ENCODE measurements at places on chromosomes 4 and X. TPM values are rescaled to one million over a fixed set of nuclear protein-coding genes. Genes with fewer than 3 reads are reported as not detected.

GRCh38 chrX:71067712-71068043, 456 bp downstream of the SNX12 start:
- peak overlapping the region; percentile 78 for H3K27ac ChIP-seq
- H3K27me3 ChIP-seq, result no peaks in the 10 kb centered on the region
- no peak for DNase-seq
- H3K4me3 ChIP-seq, result peak overlapping the region; percentile 62
- H3K4me1 ChIP-seq, result no peaks in the 10 kb centered on the region
- no peaks in the 10 kb centered on the region for H3K36me3 ChIP-seq

VCX2 gene
- not detected for total RNA-seq

GRCh38 chr4:52910115-52910514, 48.0 kb downstream of the RASL11B start:
- DNase-seq, result no peak
- H3K36me3 ChIP-seq, result no peaks in the 10 kb centered on the region
- no peaks in the 10 kb centered on the region for H3K27me3 ChIP-seq
- no peak overlapping the region for H3K4me3 ChIP-seq
- no peak overlapping the region for H3K27ac ChIP-seq

DNA sequence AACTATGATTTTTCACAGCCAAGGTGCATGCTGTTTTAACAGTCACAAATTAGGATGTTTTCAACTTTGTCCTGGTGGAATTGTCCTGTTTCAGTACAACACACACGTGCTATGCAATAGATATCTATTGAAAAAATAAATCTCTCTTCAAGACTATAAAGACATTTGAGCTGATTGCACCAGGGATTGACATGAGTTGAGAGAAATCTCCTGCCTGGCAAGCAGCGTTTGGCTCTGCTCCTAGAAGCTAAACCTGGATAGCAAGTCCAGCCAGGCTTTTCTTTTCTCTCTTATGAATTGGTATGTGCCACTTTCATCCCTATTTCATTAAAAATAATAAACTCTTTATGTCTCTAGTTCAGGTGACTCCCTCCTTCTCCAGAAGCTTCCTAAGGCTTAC, 16.6 kb upstream of the NPNT start:
- H3K4me3 ChIP-seq, result no peak overlapping the region
- DNase-seq, result no peak
- no peaks in the 10 kb centered on the region for H3K36me3 ChIP-seq
- no peaks in the 10 kb centered on the region for H3K27me3 ChIP-seq
- no peaks in the 10 kb centered on the region for H3K4me1 ChIP-seq

DNA sequence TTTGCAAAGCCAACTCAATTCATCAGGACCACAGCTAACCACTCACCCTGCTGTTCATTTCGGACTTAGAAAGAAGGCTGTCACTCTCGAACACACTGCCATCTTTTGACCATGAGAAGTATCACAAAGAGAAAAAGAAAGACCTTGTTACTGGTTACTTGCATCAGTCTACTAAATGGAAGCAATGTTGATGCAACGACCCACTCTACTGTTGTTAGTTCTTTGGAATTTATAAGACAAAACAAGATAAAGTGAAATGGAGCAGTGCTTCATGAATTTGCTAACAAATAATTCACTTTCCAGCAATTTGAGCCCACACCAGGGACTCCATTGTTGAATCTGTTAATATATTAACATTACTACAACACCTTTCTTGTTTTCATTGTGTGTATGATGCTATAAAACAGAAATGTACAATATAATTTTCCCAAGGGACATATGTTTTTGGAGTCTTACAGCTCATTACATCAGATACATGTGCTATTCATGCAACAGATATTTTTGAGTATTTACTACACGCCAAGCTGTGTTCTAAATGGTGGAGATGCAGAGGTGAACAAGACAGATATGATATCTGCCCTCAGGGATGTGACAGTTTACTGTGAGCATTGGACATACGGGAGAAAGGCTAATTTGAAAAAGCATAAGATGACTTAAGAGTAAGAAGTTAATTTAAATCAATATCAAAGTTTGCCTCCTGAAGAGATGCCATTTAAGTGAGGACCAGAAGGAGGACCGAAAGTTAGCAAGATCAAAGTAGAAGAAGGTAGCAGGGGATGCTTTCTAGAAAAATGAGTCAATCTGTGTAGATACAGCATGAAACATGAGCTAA, 87.2 kb downstream of the AREG start:
- H3K27ac ChIP-seq, result no peak overlapping the region
- no peaks in the 10 kb centered on the region for H3K4me1 ChIP-seq
- H3K4me3 ChIP-seq, result no peak overlapping the region
- no peaks in the 10 kb centered on the region for H3K27me3 ChIP-seq

GRCh38 chr4:169619518-169619957, 840 bp upstream of the CLCN3 start:
- peak overlapping the region; percentile 68 for H3K4me3 ChIP-seq
- no peak for DNase-seq
- peaks cover 31% of the 10 kb centered on the region for H3K4me1 ChIP-seq
- no peaks in the 10 kb centered on the region for H3K36me3 ChIP-seq
- no peaks in the 10 kb centered on the region for H3K27me3 ChIP-seq

DNA sequence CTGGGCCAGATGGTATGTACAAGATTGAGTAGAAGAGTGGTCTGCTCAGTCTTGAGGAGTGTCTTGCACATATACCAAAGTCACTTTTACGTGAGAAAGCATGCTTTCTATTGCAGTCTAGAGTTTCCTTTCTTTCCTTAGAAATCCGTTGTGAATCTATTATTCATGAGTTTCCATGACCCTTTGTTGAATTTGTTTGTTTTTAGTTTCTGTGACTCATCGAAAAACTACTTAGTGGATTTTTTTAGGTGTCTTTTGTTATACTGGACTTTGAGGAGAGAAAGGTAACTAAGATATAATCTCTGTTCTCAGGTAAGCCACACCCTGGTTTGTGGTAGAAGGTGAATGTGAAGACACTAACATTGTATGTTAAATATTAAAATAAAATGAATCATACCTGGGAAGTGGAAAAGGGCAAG, 23.0 kb downstream of the GALNT7 start:
- no peaks in the 10 kb centered on the region for H3K27me3 ChIP-seq
- H3K27ac ChIP-seq, result no peak overlapping the region
- no peaks in the 10 kb centered on the region for H3K36me3 ChIP-seq
- no peak overlapping the region for H3K4me3 ChIP-seq

GAGE12E gene
- total RNA-seq, result not detected

- no peak overlapping the region for H3K27ac ChIP-seq
- DNase-seq, result no peak
- H3K4me1 ChIP-seq, result no peaks in the 10 kb centered on the region
- H3K36me3 ChIP-seq, result no peaks in the 10 kb centered on the region
Measured at GRCh38 chr4:43586813-43587212, 694.3 kb downstream of the GRXCR1 start.

CSAG3 gene
- total RNA-seq, result not detected

- no peak overlapping the region for H3K27ac ChIP-seq
- peaks cover 6% of the 10 kb centered on the region for H3K36me3 ChIP-seq
- peaks cover 45% of the 10 kb centered on the region for H3K4me1 ChIP-seq
- H3K4me3 ChIP-seq, result no peak overlapping the region
- H3K27me3 ChIP-seq, result no peaks in the 10 kb centered on the region
Measured at GRCh38 chr4:139686130-139686529, 20.5 kb downstream of the MGST2 start.

NLGN3 gene
- 1.3 TPM for total RNA-seq

DNA sequence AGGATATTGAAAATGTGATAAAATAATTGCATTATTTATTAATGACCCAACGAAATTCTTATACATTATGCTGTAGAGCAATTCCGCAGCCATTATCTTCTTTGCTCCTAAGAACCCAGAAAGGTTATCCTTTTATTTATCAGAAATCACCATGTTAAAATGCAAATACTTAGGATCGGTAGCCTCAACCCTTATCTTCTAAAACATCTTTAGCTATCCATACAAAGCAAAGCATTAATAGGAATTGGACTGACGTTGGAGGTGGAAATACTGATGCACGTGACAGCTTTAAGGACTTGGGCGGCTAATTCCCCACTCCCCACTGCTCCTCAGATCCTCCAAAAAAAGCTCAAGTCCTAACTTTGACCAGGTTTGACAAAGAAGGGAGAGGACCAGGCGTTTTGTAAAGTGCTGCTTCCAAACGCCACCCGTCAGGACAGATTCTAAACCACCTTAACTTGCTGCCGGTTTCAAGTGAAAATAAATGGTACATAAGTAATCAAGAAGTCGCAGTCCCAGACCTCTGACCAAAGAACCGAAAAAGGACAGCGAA, 539 bp upstream of the SPCS3 start:
- no peaks in the 10 kb centered on the region for H3K27me3 ChIP-seq
- H3K4me1 ChIP-seq, result peaks cover 39% of the 10 kb centered on the region
- H3K4me3 ChIP-seq, result peak overlapping the region; percentile 80
- no peaks in the 10 kb centered on the region for H3K36me3 ChIP-seq
- DNase-seq, result no peak

AADAT gene
- total RNA-seq, result 4.9 TPM

GRCh38 chrX:132958091-132958703, at the start of gene HS6ST2:
Gene HS6ST2 (minus strand): TSS chrX:132958629.
- peak within 1 kb of the TSS; percentile 48 for H3K4me3 ChIP-seq
- H3K27ac ChIP-seq, result no peak within 1 kb of the TSS
- H3K27me3 ChIP-seq, result peaks cover 36% of the 10 kb centered on the region
- no peak for DNase-seq

GRCh38 chr4:97197106-97197505, 946.2 kb downstream of the STPG2 start:
- H3K27ac ChIP-seq, result no peak overlapping the region
- DNase-seq, result no peak
- no peaks in the 10 kb centered on the region for H3K36me3 ChIP-seq
- H3K4me3 ChIP-seq, result no peak overlapping the region
- no peaks in the 10 kb centered on the region for H3K4me1 ChIP-seq
- no peaks in the 10 kb centered on the region for H3K27me3 ChIP-seq

DNA sequence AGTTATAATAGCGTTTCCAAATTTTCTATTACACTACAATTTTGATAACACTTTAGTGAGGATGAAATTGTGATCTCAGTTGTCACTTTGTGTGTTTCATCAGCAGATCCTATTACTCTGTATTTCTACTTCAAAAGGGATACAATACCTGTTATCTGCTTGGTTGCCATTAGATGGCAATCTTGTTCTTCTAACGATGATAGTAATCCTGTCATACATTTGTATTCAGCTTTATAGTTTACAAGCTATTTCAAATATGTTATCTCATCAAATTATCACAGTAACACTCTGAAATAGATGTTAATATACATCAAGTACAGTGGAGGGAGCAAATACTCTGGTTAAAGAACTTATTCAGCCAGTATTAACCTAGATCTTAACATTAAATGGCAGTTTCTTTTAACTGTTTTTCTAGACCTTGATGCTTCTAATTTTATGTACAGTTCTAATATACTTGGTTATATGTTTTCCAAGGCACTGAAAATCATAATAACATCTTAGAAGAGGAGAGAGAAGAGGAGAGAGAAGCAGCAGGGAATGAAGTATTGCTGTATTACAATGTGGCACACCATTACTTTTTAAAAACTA, 292.0 kb downstream of the CCSER1 start:
- no peaks in the 10 kb centered on the region for H3K36me3 ChIP-seq
- no peaks in the 10 kb centered on the region for H3K4me1 ChIP-seq
- no peak overlapping the region for H3K4me3 ChIP-seq
- no peaks in the 10 kb centered on the region for H3K27me3 ChIP-seq

DNA sequence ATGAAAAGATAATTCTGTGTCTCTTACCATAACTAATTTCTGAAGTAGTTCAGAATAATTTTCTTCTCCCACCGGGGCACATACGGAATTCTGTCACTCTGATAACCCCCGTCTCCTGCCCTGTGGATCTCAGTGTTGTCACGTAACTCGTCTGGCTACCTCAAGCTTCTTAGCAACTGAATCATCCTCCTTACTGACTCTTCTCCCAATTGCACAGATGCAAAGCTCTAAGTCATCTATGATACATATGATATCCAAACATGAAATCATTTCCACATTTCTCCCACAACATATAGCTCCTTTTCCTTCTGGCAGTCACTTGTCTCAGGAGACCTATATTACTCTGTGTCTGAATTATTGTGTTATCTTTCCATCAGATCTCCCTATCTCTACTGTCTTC, 1043.1 kb upstream of the TENM3 start:
- no peak overlapping the region for H3K4me3 ChIP-seq
- no peak overlapping the region for H3K27ac ChIP-seq
- no peaks in the 10 kb centered on the region for H3K4me1 ChIP-seq
- no peak for DNase-seq
- H3K36me3 ChIP-seq, result no peaks in the 10 kb centered on the region

Data from lower lobe of right lung (tissue), 2 donors.